Activated naive CD4-positive, alpha-beta T cell treated with anti-CD3 and anti-CD28 coated beads, Interleukin-2, amount 10 ng/mL, durations not matched to agents 7 days and 5 days (primary cell): ENCODE measurements at places on chromosomes 13 and 19.
A peak's percentile ranks its signal among the peaks of the same experiment; 100 is the strongest.

DNA sequence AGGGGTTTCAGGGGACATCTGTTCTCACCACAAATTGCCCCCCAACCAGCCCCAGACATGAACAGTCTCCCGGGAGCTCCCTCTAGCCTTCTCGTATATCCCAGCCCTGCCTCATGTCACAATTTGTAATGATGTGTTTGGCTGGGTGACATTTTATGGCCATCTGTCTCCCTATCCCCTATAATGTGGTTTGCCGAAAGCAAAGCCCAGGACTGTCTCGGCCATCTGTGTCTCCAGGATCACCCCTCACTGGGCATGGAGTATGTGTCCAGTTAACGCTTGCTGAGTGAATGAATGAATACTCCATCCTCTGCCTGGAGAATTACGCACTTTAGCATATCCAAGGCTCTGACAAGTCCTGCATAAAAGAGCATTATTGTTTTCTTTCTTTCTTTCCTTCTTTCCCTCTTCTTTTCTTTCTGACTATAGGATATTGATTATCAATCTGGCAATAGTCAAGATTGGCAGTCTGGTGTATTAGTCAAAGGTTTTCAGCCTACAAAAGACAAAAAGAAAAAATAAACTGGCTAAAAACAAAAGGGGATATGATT, 15.1 kb downstream of the HPN start:
- no peak for DNase-seq

- DNase-seq: no peak
Measured at GRCh38 chr13:91313581-91313980, 33.9 kb upstream of the MIR17HG start.

DNA sequence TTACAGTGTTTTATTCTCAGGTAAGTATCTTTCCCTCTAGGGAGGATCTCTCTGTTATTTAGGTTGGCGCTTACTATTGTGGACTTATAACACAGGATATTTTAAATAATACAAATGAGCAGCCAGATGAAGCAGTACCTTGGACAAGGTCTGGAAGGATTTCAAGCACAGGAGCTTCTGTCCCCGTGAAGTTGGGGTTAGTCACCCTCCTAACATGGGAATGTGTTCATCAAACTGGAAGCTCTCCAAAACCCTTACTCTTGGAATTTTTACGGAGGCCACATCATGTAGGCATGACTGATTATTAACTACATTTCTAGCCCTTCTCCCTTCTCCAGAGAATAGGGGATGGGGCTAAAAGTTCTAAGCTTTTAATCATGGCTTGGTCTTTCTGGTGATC, 38.3 kb upstream of the SPRY2 start:
- no peak for DNase-seq

- no peak for DNase-seq
Measured at GRCh38 chr13:75628801-75629200, 7.3 kb upstream of the LMO7 start.

DNA sequence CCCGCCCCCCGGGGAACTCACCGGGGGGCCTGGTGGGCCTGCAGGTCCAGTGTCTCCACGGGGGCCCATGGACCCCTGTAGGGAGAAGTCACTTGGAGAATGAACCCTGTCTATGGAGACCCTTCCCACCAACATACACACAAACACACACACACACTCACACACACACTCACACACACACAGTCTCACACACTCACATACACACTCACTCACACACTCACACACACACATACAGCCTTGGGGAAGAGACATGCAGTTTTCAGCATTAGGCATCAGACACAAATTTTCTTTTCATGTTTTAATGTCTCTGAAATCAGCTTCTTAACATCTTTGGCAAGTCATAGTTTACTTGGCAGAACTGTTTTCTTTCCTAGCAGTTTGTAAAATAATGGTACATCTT, 31.0 kb upstream of the OLFM2 start:
- DNase-seq: no peak

DNA sequence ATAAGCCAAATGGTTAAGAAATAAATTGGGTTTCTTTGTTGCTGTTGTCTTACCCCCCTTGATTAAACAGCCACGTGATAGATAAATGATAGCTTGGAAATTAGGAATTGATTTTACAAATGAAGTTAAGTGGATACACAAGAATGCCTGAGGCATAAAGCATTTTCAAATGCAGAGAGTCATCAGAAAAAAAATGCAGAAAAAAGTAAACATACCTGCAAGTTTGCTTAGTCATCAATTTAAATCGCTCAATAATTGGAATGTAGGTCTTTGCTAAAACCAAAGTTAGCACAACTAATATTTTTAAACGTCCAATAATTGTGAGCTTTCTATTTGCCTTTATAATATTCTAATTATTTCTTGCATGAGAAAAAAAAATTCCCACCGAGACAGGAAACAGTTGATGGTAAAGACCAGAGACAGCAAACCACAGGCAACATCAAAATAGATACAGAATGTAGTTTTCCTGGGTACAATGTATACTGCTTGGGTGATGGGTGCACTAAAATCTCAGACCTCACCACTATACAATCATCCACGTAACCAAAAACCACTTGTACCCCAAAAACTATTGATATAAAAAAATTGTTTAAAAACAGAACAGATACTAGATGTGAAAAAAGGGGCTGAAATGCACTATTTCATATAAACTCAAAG, 924.0 kb downstream of the PCDH9 start:
- no peak for DNase-seq

DNA sequence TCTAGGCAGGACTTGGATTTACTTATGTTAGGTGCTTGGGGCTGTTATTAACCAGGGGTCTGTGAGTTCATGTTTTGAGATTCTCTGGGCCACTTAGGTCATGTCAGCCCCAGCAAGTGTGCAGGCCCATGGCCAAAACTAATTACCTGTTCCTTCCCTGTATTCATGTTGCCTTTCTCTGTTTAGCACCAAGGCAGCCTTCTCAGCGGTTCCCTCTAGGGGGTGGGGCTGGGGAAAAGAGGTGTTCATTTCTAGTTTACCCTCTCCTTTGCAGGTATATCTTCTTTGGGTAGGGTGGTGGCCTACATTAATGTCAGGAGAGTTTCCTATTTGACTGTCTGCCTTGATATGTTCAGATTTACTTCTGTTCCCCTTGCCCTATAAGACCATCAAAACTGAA, 61.7 kb downstream of the PDS5B start:
- no peak for DNase-seq

DNA sequence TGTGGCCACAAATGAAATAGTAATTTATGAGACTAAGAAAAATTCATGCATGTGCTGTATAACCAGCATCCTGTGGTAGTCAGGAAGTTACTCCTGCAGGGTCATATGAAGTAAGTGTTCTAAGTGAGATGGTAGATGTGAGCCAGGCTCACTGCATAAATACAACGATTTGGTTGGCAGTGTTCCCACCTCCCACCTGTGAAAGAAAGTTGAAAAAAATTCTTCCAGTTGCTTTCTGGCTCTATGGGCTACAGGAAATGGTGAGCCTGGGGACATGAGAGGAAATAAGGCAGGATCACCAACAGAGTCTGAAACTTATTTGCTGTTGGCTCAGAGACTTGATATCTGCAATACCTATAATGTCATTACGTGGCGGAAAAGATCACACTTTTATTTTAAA, 301.7 kb upstream of the SPRY2 start:
- DNase-seq: no peak

- peak; percentile 83 for DNase-seq
Measured at GRCh38 chr19:2332341-2333026, 4.0 kb downstream of the SPPL2B start.

- DNase-seq: no peak
Measured at GRCh38 chr19:6116749-6117430, 6.6 kb upstream of the RFX2 start.

DNA sequence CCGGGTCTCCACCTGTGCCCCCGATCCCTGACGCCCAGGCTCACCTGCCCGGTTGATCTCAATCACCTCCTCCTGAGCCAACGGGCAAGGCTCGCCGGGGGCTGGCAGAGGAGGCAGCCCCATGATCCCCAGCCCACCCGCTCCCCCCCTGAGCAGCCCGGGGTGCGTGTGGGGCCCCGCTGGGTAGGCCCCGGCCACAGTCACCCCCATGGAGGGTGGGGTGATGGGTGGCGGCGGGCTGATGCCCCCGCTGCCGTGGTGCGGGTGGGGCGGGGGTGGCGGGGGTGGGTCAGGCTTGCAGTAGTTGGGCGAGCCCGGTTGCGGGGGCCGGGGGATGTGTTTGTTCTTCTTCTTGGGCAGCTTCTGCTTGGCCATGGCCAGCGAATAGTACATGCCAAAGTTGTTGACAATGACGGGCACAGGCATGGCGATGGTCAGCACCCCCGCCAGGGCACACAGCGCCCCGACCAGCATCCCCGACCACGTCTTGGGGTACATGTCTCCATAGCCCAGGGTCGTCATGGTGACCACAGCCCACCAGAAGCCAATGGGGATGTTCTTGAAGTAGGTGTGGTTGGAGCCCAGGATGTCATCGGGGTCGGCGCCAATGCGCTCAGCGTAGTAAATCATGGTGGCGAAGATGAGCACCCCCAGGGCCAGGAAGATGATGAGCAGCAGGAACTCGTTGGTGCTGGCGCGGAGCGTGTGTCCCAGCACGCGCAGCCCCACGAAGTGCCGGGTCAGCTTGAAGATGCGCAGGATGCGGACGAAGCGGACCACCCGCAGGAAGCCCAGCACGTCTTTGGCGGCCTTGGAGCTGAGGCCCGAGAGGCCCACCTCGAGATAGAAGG, 6.0 kb downstream of the KCNC3 start:
- no peak for DNase-seq

DNA sequence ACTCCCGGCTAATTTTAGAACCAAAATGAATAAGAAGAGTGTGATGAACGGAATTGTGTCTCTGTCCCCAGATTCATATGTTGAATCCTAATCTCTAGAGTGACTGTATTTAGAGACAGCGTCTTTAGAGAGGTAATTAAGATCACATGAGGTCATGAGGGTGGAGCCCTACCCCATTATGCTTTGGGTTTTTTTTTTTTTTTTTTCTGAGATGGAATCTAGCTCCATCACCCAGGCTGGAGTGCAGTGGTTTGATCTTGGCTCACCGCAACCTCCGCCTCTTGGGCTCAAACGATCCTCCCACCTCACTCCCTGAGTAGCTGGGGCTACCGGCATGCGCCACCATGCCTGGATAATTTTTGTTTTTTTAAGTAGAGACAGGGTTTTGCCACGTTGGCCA, 27.9 kb downstream of the FBXO27 start:
- DNase-seq: no peak

- DNase-seq: no peak
Measured at GRCh38 chr13:19650742-19651141, 17.3 kb downstream of the MPHOSPH8 start.

DNA sequence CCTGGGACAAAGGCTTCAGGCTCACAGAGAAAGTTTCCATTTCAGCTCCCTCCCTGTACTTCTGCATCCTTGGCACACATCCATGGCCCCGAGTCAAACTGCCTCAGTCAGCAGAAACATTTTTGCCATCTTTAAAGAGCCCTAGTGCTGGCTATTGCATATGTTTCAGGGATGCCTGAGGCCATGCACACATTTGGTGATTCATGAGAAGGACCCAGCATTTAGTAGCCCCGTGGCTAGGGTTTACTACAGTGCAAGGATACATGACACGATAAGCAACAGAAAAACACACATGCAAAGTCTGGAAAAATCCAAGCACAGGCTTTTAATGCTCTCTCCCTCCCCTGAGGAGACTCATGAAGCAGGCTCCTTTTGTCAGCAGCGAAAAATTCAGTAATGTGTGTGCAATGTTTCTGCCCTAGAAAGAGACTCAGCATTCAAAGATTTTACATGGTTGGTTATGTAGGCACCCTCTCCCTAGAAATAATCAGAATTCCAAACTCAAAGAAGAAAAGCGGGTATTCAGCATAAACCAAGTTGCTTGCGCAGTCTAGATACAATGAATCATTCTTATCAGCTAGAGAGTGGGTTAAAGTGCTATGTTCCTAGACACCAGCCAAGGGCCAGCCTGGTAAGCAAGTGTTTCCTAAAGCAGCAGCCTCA, 17.6 kb downstream of the ACOD1 start:
- DNase-seq: no peak

DNA sequence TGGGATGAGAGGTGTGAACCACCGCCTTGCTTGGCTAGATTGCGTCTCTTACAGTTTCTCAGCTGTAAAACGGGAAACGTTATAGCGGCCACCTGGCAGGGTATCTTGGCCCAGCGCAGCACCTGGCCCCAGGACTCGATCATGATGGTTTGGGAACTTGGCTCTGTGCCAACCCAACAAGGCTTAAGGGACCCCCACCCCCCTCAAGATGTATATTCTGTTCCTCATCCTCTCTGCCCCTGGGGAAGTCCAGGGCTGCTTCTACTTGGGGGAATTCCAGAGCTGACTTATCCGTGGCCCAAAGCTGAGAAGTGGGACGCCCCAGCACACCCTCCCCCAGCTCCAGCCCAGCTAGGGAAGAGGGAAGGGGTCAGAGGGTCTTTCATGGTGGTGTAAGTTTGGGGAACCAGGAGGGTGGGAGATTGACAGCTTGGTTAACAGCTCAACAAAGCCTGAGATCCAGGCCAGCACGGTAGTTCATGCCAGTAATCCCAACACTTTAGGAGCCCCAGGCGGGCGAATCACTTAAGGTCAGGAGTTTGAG, 695 bp downstream of the ICAM1 start:
- peak; percentile 38 for DNase-seq

GRCh38 chr19:47239610-47240296, 8.8 kb upstream of the BBC3 start:
- DNase-seq: peak; percentile 81

- DNase-seq: no peak
Measured at GRCh38 chr13:99995104-99995588, 13.6 kb downstream of the ZIC2 start.

DNA sequence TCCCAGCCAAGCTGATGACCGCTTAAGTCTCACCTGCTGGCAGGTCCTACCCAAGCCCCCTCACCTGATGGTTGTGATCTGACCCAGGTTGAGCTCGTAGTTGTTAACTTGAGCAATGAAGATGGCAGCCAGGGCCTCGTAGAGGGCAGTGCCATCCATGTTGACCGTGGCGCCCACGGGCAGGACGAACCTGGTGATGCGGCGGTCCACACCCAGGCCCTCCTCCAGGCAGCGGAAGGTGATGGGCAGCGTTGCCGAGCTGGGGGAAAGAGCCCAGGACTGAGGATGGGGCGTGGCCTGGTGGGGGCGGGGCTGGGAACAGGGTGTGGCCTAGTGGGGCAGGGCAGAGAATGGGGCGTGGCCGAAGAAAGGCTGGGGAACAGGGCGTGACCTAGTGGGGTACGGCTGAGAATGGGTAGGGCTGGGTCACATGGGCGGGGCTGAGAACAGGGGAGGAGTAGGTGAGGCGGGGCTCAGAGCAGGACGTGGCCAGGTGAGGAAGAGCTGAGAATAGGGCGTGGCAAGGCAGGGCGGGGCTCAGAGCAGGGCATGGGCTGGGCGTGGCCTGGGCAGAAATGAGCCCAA, 12.9 kb downstream of the OR7C2 start:
- DNase-seq: no peak

- DNase-seq: peak; percentile 98
Measured at GRCh38 chr19:17266975-17267788, at the start of gene BABAM1. Gene BABAM1 (plus strand): TSS chr19:17267443. CDS start chr19:17268807, 1,364 bp downstream.

- no peak for DNase-seq
Measured at GRCh38 chr19:16445238-16446107, 26.3 kb downstream of the EPS15L1 start.

DNA sequence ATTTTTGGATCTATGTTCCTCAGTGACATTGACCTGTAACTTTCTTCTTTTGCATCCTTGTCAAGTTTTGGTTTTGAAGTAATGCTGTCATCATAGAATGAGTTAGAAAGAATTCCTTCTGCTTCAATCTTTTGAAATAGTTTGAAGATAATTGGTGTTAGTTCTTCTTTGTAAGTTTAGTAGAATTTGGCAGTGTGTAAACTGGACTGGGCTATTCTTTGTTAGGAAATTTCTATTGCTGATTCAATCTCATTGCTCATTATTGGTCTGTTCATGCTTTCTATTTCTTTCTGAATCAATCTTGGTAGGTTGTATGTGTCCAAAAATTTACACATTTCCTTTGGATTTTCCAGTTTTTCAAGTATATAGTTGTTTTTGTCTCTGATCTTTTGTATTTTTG, 101.7 kb upstream of the SPRY2 start:
- DNase-seq: no peak
